ENCODE measurements at places on chromosomes 5 and 9. TPM values are rescaled to one million over a fixed set of nuclear protein-coding genes. Genes with fewer than 3 reads are reported as not detected.

GRCh38 chr9:19643875-19644274 is 145.0 kb downstream of the SLC24A2 start:
- DNase-seq = no peak

GRCh38 chr5:137621861-137622823 is 113.7 kb downstream of the KLHL3 start:
- DNase-seq = no peak

Gene SPATA31A3
- total RNA-seq = not detected

Gene SLC6A7
- total RNA-seq = not detected

GRCh38 chr9:71755230-71755629 is 13.1 kb downstream of the CEMIP2 start:
- DNase-seq = no peak
